ENCODE measurements at places on chromosomes 12 and 14.

DNA sequence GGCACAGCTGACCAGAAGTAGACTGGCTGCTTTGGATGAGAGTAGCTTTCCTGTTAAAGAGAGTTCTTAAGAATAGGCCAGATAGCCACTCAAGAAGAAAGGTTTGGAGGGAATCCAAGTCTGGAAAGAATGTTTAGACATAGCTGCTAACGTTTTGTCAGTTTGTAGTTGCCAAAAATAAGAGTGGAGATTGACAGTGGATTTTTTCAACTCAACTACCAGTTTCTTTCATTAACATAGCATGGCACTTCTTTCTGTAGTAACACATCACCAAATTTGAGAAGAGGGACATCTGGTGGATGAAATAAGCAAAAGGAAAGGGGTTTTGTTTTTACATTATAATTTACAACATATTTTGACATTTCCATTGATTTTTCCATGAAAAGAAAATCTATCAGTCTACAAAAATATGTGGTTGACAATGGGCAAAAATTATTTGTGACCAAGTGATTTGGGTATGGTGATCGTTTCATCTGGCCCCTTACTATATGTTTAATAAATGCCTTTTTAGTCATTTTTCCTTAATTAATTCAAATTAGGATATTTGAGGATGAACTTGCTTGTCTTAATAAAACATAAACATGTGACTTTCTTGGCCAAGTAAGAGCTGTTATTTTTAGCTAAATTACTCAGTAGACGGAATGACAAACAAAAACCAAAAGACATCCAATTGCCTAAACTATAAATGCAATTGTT lies 71.1 kb downstream of the PTPRR start:
- no peak for DNase-seq

- DNase-seq: no peak
Measured at GRCh38 chr14:93302688-93303581, 29.9 kb downstream of the BTBD7 start.

GRCh38 chr14:49619730-49620129 lies 696 bp downstream of the RPL36AL start:
- DNase-seq: no peak

DNA sequence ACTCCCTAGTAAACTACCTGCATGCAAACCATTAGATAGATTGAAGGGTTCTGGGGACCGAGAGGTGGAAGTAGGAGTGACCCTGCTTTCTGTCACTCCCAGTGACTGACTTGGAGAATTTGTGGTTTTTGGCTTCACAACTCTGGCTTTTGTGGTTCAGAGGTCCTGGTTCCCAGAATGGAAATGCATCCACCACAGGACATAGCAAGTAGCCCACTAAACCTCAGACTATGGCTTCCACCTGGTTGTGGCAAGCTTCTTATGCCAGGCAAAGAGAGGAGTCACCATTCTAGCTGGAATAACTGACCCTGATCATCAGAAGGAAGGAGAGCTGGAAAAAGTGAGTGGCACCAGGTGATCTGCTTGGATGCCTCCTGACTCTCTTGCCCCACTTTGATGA lies 162.4 kb upstream of the TMEM260 start:
- no peak for DNase-seq

DNA sequence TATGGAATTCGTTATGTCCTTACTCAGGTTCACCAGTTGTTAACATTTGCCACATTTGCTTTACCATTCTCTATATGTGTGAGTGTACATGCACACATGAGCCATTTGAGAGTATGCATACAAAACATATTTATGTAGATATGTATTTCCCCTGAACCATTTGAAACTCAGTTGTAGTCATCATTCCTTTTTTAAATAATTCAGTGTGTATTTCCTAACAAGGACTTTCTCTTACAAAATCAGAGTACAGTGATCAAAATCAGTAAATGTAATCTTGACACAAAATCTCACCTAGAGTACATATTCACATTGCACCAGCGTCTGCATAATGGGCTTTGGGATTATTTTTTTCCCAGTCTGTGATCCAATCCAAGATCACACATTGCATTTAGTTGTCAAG lies 384.9 kb downstream of the DIO2 start:
- no peak for DNase-seq

DNA sequence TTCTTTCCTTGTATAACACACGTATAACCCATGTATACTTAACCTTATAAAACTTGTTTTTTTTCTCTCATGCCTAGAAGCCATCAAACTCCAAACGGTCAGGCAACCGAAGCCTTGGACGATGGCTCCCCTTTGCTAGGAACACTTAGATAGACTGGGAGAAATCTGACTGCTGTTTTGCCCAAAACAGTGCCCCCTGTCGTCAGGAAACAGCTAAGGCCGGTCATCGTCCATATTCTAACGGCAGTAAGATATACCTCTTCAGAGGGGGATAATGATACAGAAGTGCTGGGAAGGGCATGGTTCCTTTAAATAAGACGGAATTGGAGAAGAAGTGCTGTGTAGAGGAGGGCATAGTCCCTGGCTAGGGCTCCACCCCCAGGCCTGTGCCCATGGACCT lies 130.5 kb downstream of the SLC41A2 start:
- no peak for DNase-seq

DNA sequence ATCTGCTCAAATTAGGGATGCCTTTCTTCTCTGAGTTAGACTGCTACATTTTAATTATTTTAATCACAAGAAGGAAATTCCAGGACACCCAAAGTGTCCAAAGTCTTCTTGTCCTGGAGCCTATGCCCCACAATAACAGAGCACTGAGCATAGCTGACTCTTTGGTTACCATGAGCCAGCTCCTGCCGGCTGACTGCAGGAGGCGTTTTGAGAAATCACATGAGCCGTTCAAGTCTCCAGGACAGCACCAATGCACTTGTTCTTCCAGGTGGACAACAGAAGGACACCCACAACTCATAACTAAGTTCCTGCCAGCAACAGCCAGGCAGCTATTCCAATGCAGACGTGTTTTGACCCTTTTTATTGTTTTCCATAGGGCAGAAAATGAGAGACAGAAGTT lies 46.0 kb upstream of the SRSF5 start:
- no peak for DNase-seq

GRCh38 chr12:106673141-106673540 lies 90.3 kb downstream of the RFX4 start:
- DNase-seq: no peak

Measured in NCI-H1417 treated with DMSO at 0.1 percent for 48 hours (cell line).